Hepatocyte (in vitro differentiated cells): ENCODE measurements at places on chromosomes 3 and 15. TPM values are rescaled to one million over a fixed set of nuclear protein-coding genes. Genes with fewer than 3 reads are reported as not detected.

The CLDN18 gene
- total RNA-seq, result 73.0 and 91.5 TPM in 2 replicates

The RPL39L gene
- total RNA-seq, result 9.7 and 16.8 TPM in 2 replicates

- no peak overlapping the region for H3K4me3 ChIP-seq
- peaks cover 8% of the 10 kb centered on the region for H3K4me1 ChIP-seq
- no peak for DNase-seq
- H3K27me3 ChIP-seq, result no peaks in the 10 kb centered on the region
- no peak overlapping the region for H3K27ac ChIP-seq
- H3K36me3 ChIP-seq, result no peaks in the 10 kb centered on the region
Measured at GRCh38 chr3:72657666-72658065, 190.6 kb downstream of the SHQ1 start.

DNA sequence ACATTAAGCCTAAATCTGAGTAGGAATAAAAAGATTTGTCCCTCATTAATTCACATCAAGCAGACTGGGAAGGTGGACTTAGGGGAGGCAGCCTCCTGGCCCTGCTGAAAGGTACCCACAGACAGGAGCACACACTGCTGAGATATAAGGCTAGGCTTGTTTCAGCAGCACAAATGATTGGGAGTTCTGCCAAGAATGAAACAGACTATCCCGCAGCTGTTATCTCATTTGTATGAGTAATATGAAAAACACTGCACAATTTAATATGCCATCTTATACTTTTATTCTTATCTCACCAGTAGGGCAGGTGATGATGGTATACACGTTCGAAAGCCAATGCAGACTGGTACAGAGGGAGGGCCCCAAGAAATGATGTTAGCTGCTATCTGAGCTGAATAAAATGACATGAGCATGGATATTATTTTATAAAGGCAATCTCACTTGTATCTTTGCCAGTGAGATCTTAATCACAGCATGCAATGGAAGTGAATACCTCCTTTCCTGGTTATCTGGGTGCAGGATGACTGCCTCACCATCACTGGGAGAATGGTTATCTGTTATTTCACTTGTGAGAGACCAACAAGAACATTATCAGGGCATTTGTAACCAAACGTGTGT lies 258.7 kb upstream of the PPP2R3A start:
- no peaks in the 10 kb centered on the region for H3K27me3 ChIP-seq
- H3K4me1 ChIP-seq, result no peaks in the 10 kb centered on the region
- no peaks in the 10 kb centered on the region for H3K36me3 ChIP-seq
- no peak overlapping the region for H3K4me3 ChIP-seq

The TOMM70 gene
- total RNA-seq, result 65.6 and 75.7 TPM in 2 replicates

The GOLGA6L4 gene
- 2.0 and 2.8 TPM in 2 replicates for total RNA-seq

The LRRC2 gene
- total RNA-seq, result 0.28 and 0.60 TPM in 2 replicates

The SERINC4 gene
- 0.10 and 0.24 TPM in 2 replicates for total RNA-seq

- H3K27me3 ChIP-seq, result no peaks in the 10 kb centered on the region
- H3K36me3 ChIP-seq, result no peaks in the 10 kb centered on the region
- DNase-seq, result no peak
- H3K4me1 ChIP-seq, result no peaks in the 10 kb centered on the region
Measured at GRCh38 chr15:39710681-39711080, 72.0 kb downstream of the FSIP1 start.

GRCh38 chr3:157310329-157311052 lies 126.2 kb upstream of the PTX3 start:
- H3K27me3 ChIP-seq, result no peaks in the 10 kb centered on the region
- no peak overlapping the region for H3K27ac ChIP-seq
- H3K4me3 ChIP-seq, result no peak overlapping the region
- DNase-seq, result no peak
- H3K36me3 ChIP-seq, result no peaks in the 10 kb centered on the region

The TIMP4 gene
- total RNA-seq, result 4.7 and 5.5 TPM in 2 replicates

The WWTR1 gene
- 54.7 and 55.8 TPM in 2 replicates for total RNA-seq

The ITIH3 gene
- 53.6 and 63.3 TPM in 2 replicates for total RNA-seq

DNA sequence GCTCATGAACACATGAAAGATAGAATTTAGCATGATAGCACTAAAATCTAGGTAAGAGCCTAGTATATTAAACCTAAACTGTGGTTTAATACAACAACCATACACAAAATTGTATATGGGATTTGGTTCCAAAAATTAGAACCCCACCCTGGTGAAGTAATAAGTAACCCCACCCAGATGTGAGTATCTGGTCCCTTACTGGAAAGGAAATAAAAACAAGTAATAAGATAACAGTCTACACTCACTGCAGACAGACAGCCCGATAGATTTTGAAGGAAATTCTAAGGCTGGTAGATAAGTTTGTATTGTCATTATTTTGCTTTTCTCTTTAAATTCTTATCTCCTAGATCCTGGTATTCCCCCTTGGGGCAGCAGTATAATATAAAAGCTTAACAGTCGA lies 184.9 kb downstream of the ZBTB20 start:
- no peaks in the 10 kb centered on the region for H3K36me3 ChIP-seq
- DNase-seq, result no peak
- H3K27ac ChIP-seq, result no peak overlapping the region
- H3K4me1 ChIP-seq, result no peaks in the 10 kb centered on the region

DNA sequence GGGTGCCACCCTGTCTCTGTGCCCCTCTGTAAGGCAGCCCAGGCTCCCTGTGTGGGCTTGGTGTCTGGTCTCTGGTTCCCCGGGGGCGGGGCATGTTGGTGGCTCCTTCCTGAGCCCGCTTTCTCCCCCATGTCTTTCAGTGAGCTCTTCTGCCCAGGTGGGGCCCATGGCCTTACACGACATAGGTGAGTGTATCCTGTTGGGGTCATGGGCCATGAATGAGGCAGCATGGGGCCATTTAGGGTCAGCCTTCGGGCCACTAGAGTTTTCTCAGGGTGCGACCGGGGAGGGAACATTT lies 195.1 kb downstream of the UBE3A start:
- H3K36me3 ChIP-seq, result no peaks in the 10 kb centered on the region
- H3K27me3 ChIP-seq, result no peaks in the 10 kb centered on the region
- H3K4me1 ChIP-seq, result no peaks in the 10 kb centered on the region
- H3K4me3 ChIP-seq, result no peak overlapping the region
- no peak overlapping the region for H3K27ac ChIP-seq
- no peak for DNase-seq

GRCh38 chr15:75167588-75168350 lies 33.9 kb upstream of the C15orf39 start:
- H3K27me3 ChIP-seq, result no peaks in the 10 kb centered on the region
- no peak overlapping the region for H3K27ac ChIP-seq
- H3K4me3 ChIP-seq, result no peak overlapping the region
- H3K36me3 ChIP-seq, result no peaks in the 10 kb centered on the region
- no peak for DNase-seq

The NRG4 gene
- 0.50 and 0.80 TPM in 2 replicates for total RNA-seq

DNA sequence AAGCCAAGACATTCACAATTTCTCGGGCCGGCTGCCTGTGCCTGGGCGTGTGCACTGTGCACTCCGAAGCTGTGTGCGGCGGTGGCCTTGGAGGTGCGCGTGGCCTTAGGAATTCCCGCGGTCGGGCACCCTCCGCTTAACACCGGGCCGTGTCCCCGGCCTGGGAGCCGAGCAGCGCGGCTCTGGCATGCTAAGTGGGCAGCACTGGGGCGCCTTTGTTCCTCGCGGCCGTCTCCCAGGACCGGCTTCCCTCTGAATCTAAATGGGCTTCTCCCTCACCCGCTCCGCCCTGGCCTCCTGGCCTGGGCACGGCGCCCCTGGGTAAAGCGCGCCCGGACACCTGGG lies 498 bp upstream of the ARNT2 start:
- peaks cover 8% of the 10 kb centered on the region for H3K4me1 ChIP-seq
- DNase-seq, result peak; percentile 42
- H3K27me3 ChIP-seq, result peaks cover 35% of the 10 kb centered on the region
- H3K27ac ChIP-seq, result peak overlapping the region; percentile 43
- H3K36me3 ChIP-seq, result no peaks in the 10 kb centered on the region

DNA sequence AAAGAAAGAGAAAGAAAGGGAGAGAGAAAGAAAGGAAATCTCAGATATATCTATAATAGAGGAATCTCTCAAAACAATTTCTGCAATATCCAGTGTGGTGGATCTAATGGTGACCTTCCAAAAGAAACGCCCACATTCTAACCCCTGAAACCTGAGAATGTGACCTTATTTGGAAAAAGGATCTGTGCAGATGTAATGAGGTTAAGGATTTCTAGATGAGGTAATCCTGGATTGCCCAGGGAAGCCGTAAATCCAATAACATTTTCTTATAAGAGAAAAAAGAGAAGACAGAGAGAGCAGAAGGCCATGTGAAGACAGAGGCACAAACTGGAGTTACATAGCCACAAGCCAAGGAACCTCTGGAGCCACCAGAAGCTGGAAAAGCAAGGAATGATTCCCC lies 307.6 kb downstream of the ZBTB20 start:
- no peaks in the 10 kb centered on the region for H3K4me1 ChIP-seq
- no peaks in the 10 kb centered on the region for H3K36me3 ChIP-seq
- DNase-seq, result no peak
- H3K4me3 ChIP-seq, result no peak overlapping the region

DNA sequence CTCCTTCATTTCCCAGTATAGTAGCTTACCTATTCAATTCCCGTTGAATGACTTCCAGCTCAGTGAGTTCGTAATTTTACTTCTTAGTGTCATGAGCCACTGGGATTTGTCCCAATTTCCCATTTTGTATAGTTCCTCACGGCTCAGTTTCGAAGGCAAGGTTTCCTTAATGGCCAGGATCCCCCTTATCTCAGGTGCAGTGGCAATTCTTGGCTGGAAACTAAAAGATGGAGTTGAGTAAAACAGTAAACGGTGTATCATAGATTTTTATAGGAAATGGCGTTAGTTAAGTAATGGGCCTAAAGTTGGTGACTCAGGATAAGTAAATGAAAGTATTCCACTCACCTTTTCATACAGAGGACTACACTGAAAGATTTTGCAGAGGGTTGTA lies 522 bp upstream of the LMLN start:
- no peaks in the 10 kb centered on the region for H3K36me3 ChIP-seq
- H3K27ac ChIP-seq, result peak overlapping the region; percentile 61
- peaks cover 5% of the 10 kb centered on the region for H3K4me1 ChIP-seq
- DNase-seq, result no peak

DNA sequence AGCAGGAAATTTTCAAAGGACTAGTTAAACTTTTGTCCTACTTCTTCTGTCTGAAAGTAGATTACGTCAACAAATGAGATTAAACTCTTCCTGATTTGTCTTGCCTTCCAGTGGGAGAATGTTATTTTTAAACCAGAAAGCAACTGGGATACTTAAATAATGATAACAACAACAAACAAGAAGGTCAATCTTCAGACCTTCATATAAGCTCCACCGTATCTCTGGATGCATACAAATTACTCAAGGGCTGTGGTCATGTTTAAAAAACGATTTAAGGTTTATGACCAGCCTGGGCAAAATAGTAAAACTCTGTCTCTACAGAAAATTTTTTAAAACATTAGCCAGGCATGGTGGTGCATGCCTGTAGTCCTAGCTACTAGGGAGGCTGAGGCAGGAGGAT lies 145.3 kb upstream of the NPHP3 start:
- H3K36me3 ChIP-seq, result no peaks in the 10 kb centered on the region
- no peak overlapping the region for H3K27ac ChIP-seq
- H3K4me1 ChIP-seq, result no peaks in the 10 kb centered on the region
- no peaks in the 10 kb centered on the region for H3K27me3 ChIP-seq
- no peak for DNase-seq
- H3K4me3 ChIP-seq, result no peak overlapping the region

The TIGIT gene
- not detected in 2 replicates for total RNA-seq

DNA sequence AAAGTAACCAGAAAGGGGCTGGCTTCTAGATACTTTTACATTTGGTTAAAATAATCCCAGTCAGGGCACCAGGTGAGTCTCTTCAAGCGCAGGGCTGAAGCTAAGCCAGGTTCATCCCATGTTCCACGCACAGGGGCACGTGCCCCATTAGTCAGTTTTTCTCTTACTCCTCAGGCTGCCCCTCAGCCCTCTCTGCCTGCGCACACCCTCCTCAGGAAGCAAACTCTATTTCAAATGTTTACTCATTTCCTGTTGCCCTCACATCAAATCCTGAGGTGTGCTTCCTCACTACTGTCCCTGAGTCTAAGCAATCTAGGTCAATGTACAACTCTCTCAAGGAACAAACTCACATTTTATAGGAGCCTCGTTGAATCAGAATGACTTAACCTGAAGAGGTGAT lies 48.5 kb downstream of the THBS1 start:
- peak overlapping the region; percentile 66 for H3K27ac ChIP-seq
- DNase-seq, result peak; percentile 23
- H3K36me3 ChIP-seq, result no peaks in the 10 kb centered on the region

GRCh38 chr3:194351080-194351672 lies at the start of gene CPN2:
TSS of gene CPN2 (minus strand) at chr3:194351328. CDS start at chr3:194342702, 8,626 bp downstream.
- H3K4me3 ChIP-seq, result no peak within 1 kb of the TSS
- H3K36me3 ChIP-seq, result no peaks in the 10 kb centered on the region
- no peaks in the 10 kb centered on the region for H3K27me3 ChIP-seq

DNA sequence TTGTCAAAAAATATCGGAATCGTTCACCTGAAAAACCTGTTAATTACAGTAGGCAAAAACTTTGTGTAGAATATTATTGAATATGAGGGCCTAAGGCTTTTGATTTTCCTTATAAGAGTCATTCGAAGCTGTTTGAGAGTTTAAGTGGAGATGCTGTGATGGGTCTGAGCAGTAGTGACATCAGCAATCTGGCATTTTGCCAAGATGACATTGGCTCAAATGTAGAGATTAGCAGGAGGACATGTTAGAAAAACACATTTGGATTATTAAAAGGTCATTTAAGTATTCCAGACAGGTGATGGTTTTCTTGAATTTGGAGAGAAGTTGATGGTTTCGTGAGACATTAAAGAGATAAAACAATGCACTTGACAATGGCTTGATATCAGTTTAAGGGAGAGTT lies 12.9 kb downstream of the OR5AC2 start:
- H3K27me3 ChIP-seq, result no peaks in the 10 kb centered on the region
- no peak overlapping the region for H3K27ac ChIP-seq
- no peak for DNase-seq
- no peaks in the 10 kb centered on the region for H3K36me3 ChIP-seq
- H3K4me1 ChIP-seq, result no peaks in the 10 kb centered on the region

DNA sequence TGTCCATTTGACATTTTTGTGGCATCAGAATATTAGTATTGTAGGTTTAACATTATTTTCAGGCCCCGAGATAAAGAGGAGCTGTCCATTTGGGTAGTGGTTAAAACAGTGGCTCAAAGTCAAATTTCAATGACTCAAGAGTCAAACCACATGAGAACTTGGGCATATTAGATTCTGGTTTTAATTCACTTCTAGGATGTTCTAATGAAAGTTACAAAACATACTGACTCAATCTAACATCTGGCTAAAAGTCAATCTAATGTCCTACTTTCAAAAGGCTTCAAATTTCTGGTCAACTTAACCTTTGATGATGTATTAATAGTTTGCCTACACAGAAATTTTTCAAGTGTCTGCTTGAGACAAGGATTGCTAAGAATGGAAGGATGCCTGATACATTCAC lies 112.4 kb downstream of the ABI3BP start:
- H3K4me1 ChIP-seq, result no peaks in the 10 kb centered on the region
- no peak for DNase-seq
- no peak overlapping the region for H3K4me3 ChIP-seq
- no peak overlapping the region for H3K27ac ChIP-seq
- no peaks in the 10 kb centered on the region for H3K27me3 ChIP-seq

DNA sequence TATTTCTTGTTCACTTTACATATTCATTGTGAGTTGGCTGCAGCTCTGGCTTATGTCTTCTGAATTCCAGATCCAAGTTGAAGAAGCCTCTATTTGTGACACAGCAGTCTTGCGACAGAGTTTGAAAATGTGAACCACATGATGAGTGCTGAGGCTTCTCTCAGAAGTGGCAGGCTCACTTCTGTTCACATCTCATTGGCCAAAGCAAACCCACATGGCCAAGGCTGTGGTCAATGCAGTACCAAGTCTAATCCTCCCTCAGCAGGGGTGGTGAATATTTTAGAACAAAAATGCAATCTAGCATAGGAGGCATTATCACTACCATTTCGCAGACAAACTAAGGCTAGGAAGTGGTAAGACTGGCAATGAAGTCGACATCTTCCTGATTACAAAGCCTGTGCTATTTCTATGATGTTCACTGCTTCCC lies 45.2 kb downstream of the CDCP1 start:
- H3K36me3 ChIP-seq, result no peaks in the 10 kb centered on the region
- no peak overlapping the region for H3K4me3 ChIP-seq
- H3K27me3 ChIP-seq, result no peaks in the 10 kb centered on the region
- DNase-seq, result peak; percentile 45
